ENCODE measurements at places on chromosomes 1 and 21.

DNA sequence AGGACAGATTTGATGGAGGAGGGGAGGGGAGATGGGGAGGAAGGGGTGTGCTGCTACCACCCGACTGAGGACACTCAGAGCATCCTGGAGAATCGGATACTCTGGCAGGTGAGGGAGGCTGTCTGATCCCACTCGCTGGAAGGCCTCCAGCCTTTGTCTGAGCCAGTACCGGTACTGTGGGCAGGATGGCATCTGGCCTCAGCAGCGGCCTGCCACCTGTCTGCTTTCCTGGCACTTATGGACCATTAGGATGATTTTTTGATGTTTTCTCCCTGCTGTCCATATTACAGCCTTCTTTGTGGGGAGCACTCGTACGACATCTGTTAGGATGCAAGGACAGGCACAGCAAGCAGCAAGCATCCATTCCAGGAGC lies 11.5 kb downstream of the ATP2B4 start:
- no peak for DNase-seq

DNA sequence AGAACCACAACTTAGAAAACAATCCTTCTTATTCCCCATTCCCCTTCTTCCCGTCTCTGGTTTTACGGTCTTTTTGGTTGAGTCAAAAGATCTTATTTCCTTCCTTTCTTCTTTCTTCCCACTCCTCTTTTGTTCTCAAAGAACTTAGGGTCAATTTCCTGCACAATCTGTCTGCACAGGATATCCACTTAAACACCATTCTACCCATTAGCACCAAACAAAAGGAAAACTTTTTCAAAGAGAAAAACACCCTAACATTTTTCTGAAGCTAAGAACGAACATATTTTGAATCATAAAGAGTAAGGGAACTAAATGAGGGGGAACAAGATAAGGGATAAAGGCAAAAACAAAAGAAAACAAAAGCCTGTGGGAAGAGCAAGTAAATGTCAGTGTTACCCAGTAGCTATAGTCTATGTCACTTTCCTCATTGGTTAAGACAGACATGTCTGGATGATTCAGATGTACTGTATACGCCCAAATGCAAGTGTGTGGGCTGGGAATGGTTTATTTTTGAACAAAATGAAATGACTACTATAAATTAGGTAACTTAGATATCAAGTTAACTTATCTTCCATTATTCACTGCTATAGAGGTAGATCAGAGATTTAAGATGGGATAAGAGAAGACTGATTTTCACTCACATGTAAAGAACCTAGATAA lies 59.9 kb downstream of the TOR3A start:
- peak; percentile 74 for DNase-seq

- peak; percentile 15 for DNase-seq
These were observed 124.8 kb downstream of the AK5 start for GRCh38 chr1:77406661-77407060.

- no peak for DNase-seq
These were observed 164.8 kb downstream of the PPIAL4G start for GRCh38 chr1:148318123-148318903.

DNA sequence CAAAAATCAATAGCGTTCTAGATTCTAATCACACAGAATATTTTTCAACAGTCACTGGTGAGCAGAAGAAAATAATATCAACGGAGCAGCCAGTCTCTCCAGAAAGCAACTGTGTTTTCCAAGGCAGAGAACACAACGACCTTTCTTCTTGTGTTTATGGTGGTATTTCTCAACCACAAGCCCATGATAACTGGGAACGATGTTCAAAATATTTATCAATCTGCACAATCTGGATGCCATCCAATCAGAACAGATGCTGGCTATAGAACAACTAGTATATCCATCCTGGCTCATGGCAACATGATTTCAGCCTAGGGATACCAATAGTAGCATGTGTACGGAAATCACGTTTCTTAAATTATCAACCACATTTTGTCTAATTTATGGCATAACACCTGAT lies 162.7 kb upstream of the RUNX1 start:
- peak; percentile 37 for DNase-seq

GRCh38 chr1:7624791-7625355 lies 146.2 kb upstream of the VAMP3 start:
- DNase-seq: no peak

DNA sequence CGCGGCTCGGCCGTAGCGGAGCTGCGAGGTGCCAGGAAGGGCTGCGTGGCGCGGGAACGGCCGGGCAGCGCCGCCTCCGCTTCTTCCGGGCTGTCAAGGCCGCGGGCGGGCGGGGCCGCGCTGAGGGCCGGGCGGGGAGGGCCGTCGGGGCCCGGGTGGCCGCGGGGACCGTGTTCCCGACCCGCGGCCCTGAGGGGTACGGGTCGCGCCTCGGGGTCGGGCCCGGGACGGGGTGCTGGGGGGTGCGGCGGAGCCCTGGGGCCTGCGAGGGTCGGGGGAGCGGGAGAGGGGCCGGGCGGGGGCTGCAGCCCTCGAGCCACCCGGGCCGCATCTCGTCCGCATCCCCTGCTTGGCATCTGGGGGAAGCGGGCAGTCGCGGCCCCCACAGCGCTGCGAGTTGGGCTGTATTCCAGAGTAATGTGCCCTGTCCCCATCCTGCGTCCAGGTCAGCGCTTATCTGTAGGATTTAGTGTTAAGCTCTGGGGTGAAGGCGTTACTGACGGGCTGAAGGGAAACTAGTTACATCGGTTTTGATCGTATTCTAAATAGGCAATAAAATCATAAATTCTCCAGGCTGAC lies 379 bp downstream of the RER1 start:
- no peak for DNase-seq

GRCh38 chr1:93995837-93996536 lies 86.8 kb upstream of the GCLM start:
- DNase-seq: no peak

DNA sequence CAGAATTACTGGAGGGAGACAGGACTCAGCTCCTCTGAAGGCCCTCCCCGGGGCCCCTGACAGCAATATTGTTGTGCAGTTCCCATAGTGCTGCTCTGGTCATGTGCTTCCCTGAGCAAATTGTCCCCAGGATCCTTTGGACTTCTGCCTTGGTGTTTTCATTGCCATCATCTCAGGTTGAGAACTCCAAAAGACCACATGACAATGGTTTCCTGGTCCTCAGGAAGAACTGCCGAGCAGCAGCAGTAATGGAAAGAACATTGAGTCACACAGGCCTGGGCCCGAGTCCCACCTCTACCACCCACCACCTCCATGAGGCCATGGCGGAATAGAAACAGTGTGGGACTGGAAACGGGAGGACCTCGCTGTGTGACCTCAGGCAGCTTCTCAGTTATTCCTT lies 6.3 kb upstream of the CTTNBP2NL start:
- no peak for DNase-seq

GRCh38 chr1:60563777-60564535 lies 490.4 kb upstream of the C1orf87 start:
- DNase-seq: peak; percentile 6

GRCh38 chr1:7225711-7226505 lies 440.7 kb downstream of the CAMTA1 start:
- DNase-seq: no peak

- no peak for DNase-seq
These were observed 71.9 kb downstream of the NTMT2 start for GRCh38 chr1:170217517-170218256.

DNA sequence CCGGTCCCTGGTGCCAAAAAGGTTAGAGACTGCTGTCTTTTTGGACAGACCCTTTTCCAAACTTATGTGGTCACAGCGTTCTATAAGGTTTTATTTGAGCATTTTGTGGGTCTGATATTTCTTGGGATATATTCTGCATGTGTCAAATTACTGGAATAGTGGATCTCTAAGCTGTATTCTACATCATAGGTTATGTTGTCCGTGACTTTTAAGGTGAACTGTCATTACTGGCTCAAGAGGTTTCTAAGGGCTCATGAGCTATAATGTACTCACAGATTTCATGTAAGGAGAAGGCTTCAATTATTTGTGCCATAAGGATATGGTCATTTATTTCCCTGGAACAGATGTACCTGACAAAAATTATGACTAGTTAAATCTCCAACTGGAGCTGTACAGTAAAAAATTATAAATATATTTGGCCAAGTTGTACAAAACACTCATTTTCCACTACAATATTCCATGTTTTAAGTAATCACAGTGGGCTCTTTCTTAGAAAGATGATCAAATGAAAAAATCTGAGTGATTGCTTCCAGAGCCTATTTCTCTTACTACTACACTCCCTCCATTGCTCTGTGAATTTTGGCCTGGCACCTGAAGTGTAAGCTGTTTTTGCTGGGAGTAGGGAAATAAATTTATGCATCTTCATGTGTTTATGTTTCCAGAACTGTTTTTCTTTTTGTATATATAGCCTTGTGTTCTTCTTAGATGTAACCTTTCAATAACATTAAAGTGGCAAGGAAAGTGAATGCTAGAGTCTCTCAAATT lies 538.1 kb upstream of the ZRANB2 start:
- no peak for DNase-seq

GRCh38 chr1:155175281-155175926 lies 1.8 kb downstream of the TRIM46 start:
- DNase-seq: no peak

DNA sequence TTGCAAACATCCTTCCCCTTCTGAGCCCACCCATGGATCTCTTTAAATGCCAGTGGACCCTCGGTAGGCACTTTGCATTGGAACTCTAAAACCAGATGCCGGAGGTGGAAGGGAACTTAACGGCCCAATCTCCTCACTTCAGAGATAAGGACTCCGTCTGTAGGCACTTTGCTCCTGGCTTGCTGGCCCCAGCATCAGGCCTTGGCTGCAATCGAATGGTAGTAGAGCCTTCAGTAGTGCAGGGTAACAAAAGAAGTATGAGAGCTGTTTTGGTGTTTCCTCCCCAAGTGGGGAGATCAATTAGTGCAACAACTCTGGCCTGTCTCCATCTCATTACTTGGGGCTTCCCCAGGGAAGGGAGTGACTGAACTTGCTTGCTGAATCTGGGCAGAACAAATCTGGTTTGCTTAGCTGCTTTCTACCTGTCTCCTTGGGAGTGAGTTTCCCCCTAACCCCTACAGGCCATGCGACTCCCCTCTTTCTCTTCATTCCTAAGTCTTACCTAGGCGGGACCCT lies 70.8 kb downstream of the TENT5C start:
- DNase-seq: no peak

- no peak for DNase-seq
These were observed 619.4 kb upstream of the TMPRSS15 start for GRCh38 chr21:19022978-19023377.
